Putamen (tissue), 1 donor: ENCODE measurements at places on chromosomes 6 and 20.

DNA sequence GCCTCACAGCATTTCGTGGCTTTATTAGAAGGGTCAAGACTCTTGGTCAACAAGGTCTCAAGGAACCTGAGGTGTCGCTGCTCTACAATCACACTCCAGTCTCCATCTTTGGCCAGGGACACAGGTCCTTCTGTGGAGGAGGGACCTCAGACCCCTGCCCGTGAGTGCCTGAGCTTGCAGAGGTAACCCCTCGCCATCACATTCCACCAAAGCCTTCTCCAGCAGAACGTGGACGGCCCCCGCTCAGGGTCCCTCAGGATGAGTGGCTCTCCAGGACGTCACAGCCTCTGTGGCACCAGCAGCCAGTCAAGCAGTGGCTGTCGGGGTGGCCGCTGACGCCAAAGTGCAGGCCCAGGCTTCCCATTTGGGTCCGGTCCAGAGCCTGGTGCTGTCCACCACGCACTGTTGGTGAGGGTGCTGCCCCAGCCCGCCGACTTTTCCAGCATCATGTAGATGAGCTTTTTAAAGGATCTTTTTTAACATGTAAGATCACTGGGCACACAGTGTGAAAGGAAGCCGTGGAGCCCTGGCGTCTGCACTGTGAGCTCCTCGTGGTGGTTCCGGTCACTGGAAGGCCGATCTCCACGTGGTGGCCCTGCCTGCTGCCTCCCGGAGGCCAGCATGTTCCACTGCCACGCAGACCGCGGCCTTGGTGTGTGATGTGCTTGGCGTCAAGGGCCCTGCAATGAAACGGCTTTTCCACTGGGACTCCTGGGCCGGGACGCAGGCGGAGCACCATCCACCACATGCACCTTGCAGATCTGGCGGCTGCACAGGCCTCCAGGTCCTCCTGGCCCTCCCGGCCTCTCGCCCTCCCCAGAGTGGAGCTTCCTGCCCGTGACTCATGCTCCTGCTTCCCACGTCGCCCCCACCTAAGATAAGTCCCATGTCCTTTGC, 8.3 kb upstream of the KIF25 start:
- no peak for DNase-seq

- no peak for DNase-seq
Observed at GRCh38 chr20:47136782-47137181, 219.7 kb downstream of the ZMYND8 start.

DNA sequence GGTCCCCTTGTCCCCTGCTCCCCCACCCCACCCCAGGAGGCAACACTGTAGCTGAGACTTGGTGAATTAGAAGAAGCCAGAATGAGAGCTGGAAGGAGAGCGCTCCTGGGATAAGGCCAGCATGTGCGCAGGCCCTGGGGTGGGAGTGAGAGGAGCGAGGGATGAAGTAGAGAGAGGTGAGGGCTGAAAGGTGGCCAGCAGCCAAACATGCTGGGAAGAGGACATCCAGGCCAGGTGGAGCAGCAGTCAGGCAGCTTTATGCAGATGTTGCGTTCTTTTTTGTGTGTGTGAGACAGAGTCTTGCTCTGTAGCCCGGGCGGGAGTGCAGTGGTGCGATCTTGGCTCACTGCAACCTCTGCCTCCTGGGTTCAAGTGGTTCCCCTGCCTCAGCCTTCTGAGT, 2.2 kb upstream of the BPIFB1 start:
- DNase-seq: no peak

DNA sequence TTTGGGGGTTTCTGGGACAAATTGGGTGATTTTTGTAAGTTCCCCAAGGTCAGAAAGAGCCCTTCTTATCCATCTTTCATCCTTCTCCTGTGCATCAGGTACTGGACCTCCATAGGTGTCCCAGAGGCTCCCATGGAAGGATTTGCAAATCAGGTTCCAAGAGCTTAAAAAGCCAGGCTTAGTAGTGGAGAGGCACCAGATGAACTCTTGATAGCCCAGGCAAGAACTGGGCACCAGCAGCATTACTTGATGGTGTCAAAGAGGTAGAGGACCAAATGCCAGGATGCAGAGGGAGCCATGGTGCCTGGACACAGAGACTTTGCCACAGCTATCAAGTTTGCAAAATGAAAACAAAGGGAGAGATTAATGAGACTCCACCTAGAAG, 20.9 kb upstream of the TRAM2 start:
- no peak for DNase-seq

- no peak for DNase-seq
Observed at GRCh38 chr20:40797425-40797824, 108.4 kb upstream of the MAFB start.

DNA sequence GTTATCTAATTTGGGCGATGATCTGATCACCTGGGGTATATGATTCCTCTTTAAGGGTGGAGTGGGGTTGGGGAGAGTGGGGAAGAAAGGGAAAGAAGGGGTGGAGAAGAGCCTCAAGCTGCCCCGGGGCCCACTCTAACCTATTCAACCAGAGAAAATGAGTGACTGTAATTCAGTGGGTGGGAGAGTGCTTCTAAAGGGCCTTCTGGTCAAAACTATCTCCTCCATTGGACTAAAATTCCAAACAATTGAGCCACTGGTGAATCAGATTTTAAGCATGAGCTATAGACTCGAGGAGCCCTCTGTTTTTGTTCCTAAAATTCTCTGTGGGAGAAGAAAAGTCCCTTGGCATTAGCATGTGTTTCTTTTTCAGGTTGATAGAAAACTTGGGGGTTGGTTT, 296.8 kb downstream of the CLIC5 start:
- no peak for DNase-seq
